Breast epithelium (tissue), 4 donors: ENCODE measurements at places on chromosomes 4 and X.

- H3K27ac ChIP-seq, result peak overlapping the region; percentile 52
- no peaks in the 10 kb centered on the region for H3K4me1 ChIP-seq
- H3K27me3 ChIP-seq, result peaks cover 50% of the 10 kb centered on the region
- no peak for DNase-seq
- H3K4me3 ChIP-seq, result no peak overlapping the region
Measured at GRCh38 chrX:153487590-153488071, 7.1 kb upstream of the BGN start.

- DNase-seq, result no peak
- H3K27ac ChIP-seq, result no peak overlapping the region
- no peaks in the 10 kb centered on the region for H3K36me3 ChIP-seq
- no peak overlapping the region for H3K4me3 ChIP-seq
Measured at GRCh38 chr4:112234952-112235609, 3.5 kb downstream of the AP1AR start.

DNA sequence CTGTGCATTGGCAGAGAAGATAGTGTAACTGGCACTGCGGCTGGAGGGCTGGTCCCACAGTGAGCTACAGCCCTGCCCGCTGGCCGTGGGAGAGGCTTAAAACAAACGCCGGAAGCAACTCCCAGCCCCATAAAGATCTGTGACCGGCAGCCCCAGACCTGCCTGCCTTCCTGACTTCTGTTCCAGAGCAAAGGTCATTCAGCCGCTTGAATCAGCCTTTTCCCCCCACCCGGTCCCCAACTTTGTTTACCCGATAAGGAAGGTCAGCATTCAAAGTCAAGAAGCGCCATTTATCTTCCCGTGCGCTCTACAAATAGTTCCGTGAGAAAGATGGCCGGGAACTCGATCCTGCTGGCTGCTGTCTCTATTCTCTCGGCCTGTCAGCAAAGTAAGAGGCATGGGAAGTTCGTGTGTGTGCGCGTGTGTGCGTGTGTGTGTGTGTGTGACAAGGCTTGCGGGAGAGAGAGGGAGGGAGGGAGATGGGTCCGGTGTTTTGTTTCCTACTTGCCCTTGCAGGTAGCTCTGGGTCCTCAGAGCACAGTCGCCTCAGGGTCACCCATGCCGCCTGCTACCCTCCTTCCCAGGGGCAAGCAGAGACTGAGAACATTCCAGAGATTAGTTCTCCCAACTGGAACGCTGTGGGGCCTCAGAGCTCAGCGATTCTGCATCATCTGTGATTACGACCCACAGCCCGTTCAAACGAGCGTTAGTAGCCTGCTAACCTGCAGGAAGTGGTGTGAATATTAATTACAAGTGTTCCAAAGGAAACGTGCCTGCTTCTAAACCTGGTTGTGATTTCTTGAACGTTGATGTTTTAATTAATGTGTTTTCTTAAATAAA is at the start of gene MGST2:
Gene MGST2, plus strand, starts transcription at position 130 of the 840 bp plus-strand sequence. Its CDS starts 201 bp downstream, at position 331.
- no peaks in the 10 kb centered on the region for H3K27me3 ChIP-seq
- H3K4me1 ChIP-seq, result no peaks in the 10 kb centered on the region
- peak within 1 kb of the TSS; percentile 91 for H3K27ac ChIP-seq
- no peaks in the 10 kb centered on the region for H3K36me3 ChIP-seq

DNA sequence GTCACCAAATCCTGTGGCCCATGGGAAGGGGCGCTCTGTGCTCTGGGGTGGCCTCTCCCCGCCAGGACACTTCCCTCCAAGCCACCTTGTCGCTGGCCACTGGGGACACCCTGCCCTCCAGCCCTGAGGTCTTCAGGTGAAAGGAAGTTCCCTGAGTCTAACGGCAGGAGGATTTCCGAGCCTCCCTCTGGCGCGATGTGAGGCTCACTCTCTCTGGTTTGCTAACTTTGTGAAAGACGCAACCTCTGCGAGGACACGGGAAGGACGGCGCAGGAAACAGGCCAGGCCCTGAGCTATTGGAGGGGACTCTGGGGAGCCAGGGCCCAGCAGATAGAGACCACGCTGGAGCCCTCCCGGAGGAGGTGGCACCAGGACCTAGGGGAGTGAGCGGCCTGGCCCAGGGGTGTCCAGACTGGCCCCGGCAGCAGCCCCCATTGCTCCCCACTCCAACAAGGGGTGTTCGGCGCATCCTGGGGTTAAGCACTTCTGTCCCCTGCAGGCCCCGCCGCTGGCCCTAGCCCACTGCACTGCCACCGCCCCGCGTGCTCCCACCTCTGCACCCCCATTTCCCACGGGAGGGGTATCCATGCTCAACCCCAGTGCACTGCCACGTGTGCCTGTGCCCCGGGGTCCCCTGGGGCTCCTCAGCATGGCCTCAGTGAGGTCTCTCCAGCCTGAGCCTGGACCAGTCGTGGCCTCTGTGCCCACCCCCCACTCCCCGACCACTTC is 72.2 kb upstream of the MXD4 start:
- no peaks in the 10 kb centered on the region for H3K4me1 ChIP-seq
- no peaks in the 10 kb centered on the region for H3K36me3 ChIP-seq

- H3K4me3 ChIP-seq, result no peak overlapping the region
- no peaks in the 10 kb centered on the region for H3K36me3 ChIP-seq
- no peaks in the 10 kb centered on the region for H3K27me3 ChIP-seq
- H3K27ac ChIP-seq, result no peak overlapping the region
Measured at GRCh38 chr4:87036713-87037112, 101.9 kb downstream of the AFF1 start.

- H3K27me3 ChIP-seq, result no peaks in the 10 kb centered on the region
- DNase-seq, result no peak
- no peaks in the 10 kb centered on the region for H3K36me3 ChIP-seq
- no peak overlapping the region for H3K4me3 ChIP-seq
- H3K4me1 ChIP-seq, result no peaks in the 10 kb centered on the region
Measured at GRCh38 chr4:168550064-168550766, 53.4 kb downstream of the PALLD start.

- H3K4me1 ChIP-seq, result no peaks in the 10 kb centered on the region
- H3K4me3 ChIP-seq, result no peak overlapping the region
- H3K27me3 ChIP-seq, result no peaks in the 10 kb centered on the region
- no peak for DNase-seq
- no peak overlapping the region for H3K27ac ChIP-seq
- no peaks in the 10 kb centered on the region for H3K36me3 ChIP-seq
Measured at GRCh38 chr4:31204874-31205273, 484.7 kb downstream of the PCDH7 start.

- peaks cover 4% of the 10 kb centered on the region for H3K4me1 ChIP-seq
- no peak for DNase-seq
- H3K36me3 ChIP-seq, result no peaks in the 10 kb centered on the region
- H3K27ac ChIP-seq, result no peak overlapping the region
Measured at GRCh38 chr4:76990288-76991080, 40.9 kb downstream of the SEPTIN11 start.

GRCh38 chr4:111632641-111633151 is 512.6 kb upstream of the FAM241A start:
- no peak overlapping the region for H3K4me3 ChIP-seq
- no peaks in the 10 kb centered on the region for H3K4me1 ChIP-seq
- no peaks in the 10 kb centered on the region for H3K27me3 ChIP-seq
- no peak overlapping the region for H3K27ac ChIP-seq
- DNase-seq, result no peak

- H3K4me1 ChIP-seq, result no peaks in the 10 kb centered on the region
- no peak overlapping the region for H3K4me3 ChIP-seq
- no peak for DNase-seq
- H3K27me3 ChIP-seq, result no peaks in the 10 kb centered on the region
Measured at GRCh38 chr4:15668566-15669435, 12.8 kb upstream of the FAM200B start.

DNA sequence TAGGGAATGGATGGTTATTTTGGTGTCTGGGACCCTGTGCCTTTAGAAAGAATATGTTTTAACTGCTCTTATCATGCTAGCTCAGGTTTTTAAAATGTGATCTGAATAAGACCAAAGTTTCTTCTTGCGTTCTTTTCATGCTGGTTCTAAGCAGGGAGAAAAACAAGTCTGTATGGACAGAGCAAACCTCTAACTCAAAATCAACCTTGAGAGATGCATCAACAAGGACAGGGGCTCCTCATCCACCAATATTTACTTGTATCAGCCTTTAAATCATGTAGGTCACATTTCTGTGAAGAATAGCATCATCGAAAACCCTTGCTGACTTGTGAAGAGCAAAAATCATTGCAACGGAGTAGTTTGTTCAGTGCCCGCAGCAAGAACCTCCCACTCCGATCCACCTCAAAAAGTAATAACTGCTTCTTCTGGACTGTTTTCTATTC is 1.2 kb downstream of the ATP10D start:
- H3K36me3 ChIP-seq, result no peaks in the 10 kb centered on the region
- no peaks in the 10 kb centered on the region for H3K27me3 ChIP-seq
- peak overlapping the region; percentile 91 for H3K27ac ChIP-seq
- DNase-seq, result no peak
- no peaks in the 10 kb centered on the region for H3K4me1 ChIP-seq
- peak overlapping the region; percentile 61 for H3K4me3 ChIP-seq

DNA sequence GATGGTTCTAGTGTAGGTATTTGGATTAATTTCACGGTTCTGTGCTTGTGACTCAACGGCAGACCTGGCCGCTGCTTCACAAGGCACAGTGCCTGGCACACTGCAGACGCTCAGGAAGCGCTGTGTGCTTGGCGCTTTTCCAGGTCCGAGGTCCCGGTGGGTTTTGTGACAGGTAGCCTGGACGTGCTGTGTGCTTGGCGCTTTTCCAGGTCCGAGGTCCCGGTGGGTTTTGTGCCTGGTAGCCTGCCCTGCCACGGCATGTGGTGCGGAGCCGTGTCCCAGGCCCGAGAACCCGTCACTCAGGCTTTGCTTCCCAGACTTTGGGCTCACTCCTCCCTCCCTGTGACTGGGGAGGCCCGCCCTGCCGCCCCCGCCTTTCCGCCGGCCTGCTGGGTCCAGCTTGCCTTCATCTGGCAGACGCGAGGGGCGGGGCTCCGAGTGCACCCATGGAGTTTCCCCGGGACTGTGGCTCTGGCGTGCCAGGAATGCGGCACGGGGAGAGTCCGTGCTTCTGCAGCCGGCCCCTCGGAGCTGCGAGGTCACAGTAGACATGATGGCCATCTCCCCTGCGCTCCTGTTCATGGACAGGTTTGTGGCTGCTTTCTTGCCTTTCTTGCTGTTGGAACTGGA is 44.2 kb downstream of the TBC1D14 start:
- peak overlapping the region; percentile 47 for H3K4me3 ChIP-seq
- H3K27me3 ChIP-seq, result no peaks in the 10 kb centered on the region
- H3K36me3 ChIP-seq, result no peaks in the 10 kb centered on the region

DNA sequence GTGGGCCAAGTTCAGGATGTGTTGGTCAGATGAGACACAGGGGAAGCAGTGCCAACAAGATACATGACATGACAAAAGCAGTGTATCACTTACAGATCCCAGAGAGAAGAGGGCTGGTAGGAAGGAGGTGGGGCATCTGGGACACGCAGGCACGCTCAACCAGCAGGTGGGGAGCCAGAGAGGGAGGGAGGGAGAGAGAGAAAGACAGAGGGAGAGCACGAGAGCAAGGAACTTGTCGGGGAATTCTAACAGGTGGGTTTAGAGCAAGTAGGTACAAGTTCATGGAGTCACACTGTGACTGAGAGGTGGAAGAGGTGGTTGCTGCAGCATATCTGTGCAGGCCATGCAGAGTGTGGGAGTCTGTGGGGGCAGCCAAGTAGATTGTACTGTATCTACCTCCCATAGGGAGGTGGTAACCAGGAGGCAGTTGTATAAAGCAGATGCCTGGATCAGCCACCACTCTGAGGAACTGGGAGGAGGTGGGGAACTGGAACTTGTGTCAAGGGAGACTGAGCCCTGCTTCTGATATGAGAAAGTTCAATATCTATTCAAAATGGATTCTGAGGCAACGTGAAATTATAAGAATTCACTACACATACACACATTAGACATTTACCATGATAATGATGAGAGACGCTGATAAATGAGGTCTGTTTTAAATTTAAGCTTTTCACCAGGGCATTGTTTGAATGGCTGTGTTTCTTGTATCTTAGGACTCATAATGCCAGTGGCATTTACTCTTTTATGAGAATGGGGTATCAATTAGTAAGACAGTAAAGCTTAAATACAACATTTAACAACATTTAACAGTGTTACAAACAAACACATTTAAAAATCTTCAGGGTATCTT is 43.7 kb downstream of the BBS12 start:
- no peak for DNase-seq
- H3K27ac ChIP-seq, result no peak overlapping the region
- H3K4me3 ChIP-seq, result no peak overlapping the region
- H3K27me3 ChIP-seq, result no peaks in the 10 kb centered on the region

- H3K4me3 ChIP-seq, result no peak overlapping the region
- no peaks in the 10 kb centered on the region for H3K4me1 ChIP-seq
- no peaks in the 10 kb centered on the region for H3K27me3 ChIP-seq
- H3K27ac ChIP-seq, result no peak overlapping the region
- H3K36me3 ChIP-seq, result no peaks in the 10 kb centered on the region
Measured at GRCh38 chr4:61532336-61533000, 332.3 kb downstream of the ADGRL3 start.

DNA sequence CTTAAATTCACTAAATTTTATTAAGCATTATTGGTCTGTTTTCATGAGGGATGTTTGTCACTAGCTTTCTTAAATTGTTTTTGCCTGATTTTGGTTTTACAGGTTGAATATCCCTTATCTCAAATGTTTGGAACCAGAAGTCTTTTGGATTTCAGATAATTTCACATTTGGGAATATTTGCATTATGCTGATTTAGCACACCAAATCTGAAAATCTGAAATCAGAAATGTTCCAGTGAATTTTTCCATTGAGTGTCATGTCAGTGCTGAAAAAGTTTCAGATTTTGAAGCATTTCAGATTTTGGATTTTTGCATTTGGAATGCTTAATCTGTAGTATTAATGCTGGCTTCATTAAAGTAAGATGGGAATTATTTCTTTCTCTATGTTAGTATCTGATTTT is 14.7 kb downstream of the FAM193A start:
- no peaks in the 10 kb centered on the region for H3K4me1 ChIP-seq
- no peak overlapping the region for H3K27ac ChIP-seq
- H3K27me3 ChIP-seq, result no peaks in the 10 kb centered on the region
- no peak overlapping the region for H3K4me3 ChIP-seq

DNA sequence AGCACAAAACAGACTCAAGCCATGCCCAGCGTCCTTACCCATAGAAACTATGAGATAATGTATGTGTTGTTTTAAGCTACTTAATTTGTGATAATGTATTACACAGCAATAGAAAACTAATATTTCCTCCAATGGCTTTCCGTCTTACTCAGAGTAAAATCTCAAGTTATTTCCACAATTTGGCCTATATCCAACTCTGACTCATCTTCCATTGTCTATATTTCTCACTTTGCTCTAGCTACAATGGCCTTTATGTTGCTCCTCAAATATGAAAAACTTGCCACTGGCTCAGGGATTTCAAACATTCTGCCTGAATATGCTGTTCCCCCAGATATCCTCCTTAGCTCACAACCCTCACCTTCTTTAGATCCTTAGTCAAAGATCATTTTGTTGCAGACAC is 31.6 kb downstream of the IQCM start:
- no peak overlapping the region for H3K27ac ChIP-seq
- no peaks in the 10 kb centered on the region for H3K36me3 ChIP-seq
- H3K4me1 ChIP-seq, result no peaks in the 10 kb centered on the region
- H3K4me3 ChIP-seq, result no peak overlapping the region
- DNase-seq, result no peak
- H3K27me3 ChIP-seq, result no peaks in the 10 kb centered on the region

- no peaks in the 10 kb centered on the region for H3K27me3 ChIP-seq
- DNase-seq, result no peak
- H3K4me3 ChIP-seq, result no peak overlapping the region
- H3K36me3 ChIP-seq, result no peaks in the 10 kb centered on the region
- H3K27ac ChIP-seq, result no peak overlapping the region
- H3K4me1 ChIP-seq, result no peaks in the 10 kb centered on the region
Measured at GRCh38 chr4:89347363-89348025, 39.9 kb upstream of the GPRIN3 start.
